NCI-H510A (cell line): ENCODE measurements at places on chromosomes 5 and 9.

DNA sequence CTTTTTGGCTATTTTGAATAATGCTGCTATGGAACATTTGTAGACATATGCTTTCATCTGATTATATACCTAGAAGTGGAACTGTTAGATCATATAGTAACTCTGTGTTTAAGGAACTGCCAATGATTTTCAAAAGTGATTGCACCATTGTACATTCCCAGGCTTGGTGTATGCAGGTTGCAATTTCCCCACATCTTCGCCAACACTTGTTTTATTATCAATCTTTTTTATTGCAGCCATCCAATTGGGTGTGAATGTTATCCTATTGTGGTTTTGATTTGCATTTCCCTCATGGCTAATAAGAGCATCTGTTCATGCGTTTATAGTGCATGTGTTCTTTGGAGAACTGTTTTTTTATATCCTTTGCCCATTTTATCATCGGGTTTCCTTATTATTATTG, 81.3 kb downstream of the PLAC8L1 start:
- no peak for DNase-seq

- DNase-seq: no peak
Observed at GRCh38 chr9:69675563-69675962, 3.4 kb upstream of the APBA1 start.

DNA sequence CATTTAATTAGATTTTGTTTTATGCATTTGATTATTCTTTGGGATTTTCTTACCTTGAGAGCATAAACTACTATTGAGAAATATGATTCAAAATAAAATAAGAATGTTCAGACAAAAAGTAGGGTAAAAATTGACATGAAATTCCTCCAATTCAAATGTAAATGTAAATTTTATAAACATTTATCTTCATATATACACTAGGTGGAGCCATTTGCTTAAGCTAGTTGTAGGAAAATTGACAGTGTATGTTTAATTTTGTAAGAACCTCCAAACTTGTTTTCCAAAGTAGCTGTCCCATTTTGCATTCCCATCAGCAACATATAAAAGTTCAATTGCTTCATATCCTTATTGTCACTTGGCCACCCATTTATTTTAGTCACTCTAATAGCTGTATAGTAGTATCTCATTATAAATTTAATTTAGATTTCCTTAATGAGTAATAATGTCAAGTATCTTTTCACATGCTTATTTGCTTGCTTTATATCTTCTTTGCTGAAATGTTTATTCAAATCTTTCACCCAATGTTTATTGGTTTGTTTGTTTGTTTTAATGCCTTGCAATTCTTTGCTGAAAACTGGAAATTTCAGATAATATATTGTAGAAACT, 37.6 kb upstream of the SLCO6A1 start:
- no peak for DNase-seq

- no peak for DNase-seq
Observed at GRCh38 chr9:87089929-87090328, 142.6 kb upstream of the GAS1 start.

- DNase-seq: no peak
Observed at GRCh38 chr9:84775056-84775643, 105.6 kb downstream of the NTRK2 start.

GRCh38 chr5:57559110-57559635, 76.6 kb upstream of the ACTBL2 start:
- DNase-seq: no peak

- DNase-seq: no peak
Observed at GRCh38 chr5:131766689-131767088, 30.1 kb downstream of the FNIP1 start.

GRCh38 chr9:84781931-84782866, 112.7 kb downstream of the NTRK2 start:
- no peak for DNase-seq

- DNase-seq: no peak
Observed at GRCh38 chr5:37165761-37166160, 83.4 kb downstream of the CPLANE1 start.

GRCh38 chr9:21322911-21323461, 12.2 kb downstream of the KLHL9 start:
- no peak for DNase-seq

GRCh38 chr5:83731638-83732037, 11.0 kb upstream of the HAPLN1 start:
- no peak for DNase-seq

DNA sequence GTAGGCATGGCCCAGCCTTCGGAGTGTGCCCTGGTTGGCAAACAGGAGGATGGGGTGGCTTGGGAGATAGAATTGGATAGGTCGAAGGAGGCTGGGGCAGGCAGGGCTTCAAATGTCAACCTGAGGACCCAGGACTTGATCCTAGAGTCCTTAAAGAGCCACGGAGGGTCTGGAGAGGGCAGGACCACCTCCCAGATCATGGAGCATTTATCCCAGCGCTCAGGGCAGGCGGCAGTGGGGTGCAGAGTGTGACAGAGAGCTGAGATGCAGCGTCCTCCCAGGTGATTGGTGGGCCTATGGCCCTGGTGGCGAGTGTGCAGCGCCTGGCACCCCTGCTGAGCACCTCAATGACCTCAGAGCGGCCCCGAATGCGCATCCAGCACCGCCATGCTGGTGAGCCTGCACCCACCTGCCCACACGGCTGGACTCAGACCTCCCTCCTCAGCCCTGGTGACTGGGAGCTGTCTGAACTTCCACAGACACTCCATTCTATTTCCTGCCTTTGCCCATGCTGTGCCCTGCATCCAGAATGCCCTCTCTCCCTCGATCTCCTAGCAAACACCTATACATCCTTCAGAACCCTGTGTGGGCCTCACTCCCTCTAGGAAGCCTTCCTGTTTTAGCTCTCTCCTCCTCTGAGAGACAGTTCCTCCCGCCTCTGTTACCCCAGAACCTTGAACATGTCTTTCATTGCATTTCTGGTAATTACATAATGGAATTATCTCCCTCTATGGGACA, 6.3 kb downstream of the ADGRD2 start:
- no peak for DNase-seq

DNA sequence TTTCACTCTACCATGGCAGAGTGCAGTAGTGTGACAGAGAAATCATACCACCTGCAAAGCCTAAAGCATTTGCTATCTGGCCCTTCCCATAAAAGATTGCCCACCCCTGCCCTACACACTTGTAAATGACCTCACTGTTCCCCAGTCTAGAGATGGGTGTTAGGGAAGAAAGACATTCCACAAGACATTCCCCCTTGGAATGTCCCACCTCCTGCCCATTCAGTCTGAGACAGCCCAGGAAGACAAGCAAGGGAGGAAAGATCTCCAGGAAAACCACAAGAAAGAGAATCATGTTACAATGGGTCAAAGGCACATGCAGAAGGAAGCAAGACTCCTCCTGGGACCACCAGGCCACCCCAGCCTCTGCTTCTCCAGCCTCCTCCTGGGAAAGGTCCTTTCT, 230.0 kb downstream of the AGTPBP1 start:
- DNase-seq: no peak

GRCh38 chr5:72153551-72153950, 46.3 kb downstream of the MAP1B start:
- DNase-seq: no peak

GRCh38 chr5:122129306-122129705, at the start of gene ZNF474:
Gene ZNF474 (plus strand): TSS chr5:122129546. CDS start chr5:122151991, 22,445 bp downstream.
- DNase-seq: no peak

GRCh38 chr5:170078458-170078857, 27.2 kb upstream of the FOXI1 start:
- no peak for DNase-seq

GRCh38 chr5:94968507-94969095, 316.3 kb downstream of the MCTP1 start:
- DNase-seq: peak; percentile 23

DNA sequence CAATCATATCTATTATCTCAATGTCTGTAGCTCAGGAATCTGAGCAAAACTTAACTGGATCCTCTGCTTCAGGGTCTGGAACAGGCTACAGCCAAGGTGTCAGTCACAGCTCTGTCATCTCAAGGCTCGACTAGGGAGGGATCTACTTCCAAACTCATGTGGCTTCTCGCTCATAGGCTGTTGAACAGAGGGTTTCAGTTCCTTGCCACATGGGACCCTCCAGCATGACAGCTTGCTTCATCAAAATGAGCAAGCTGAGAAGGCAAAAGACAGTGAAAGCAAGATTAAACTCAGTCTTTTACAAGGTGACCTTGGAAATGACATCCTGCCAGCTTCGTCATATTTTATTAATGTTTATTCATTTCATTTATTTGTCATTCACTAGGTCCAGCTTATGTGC, 111.7 kb downstream of the GADD45G start:
- DNase-seq: no peak

DNA sequence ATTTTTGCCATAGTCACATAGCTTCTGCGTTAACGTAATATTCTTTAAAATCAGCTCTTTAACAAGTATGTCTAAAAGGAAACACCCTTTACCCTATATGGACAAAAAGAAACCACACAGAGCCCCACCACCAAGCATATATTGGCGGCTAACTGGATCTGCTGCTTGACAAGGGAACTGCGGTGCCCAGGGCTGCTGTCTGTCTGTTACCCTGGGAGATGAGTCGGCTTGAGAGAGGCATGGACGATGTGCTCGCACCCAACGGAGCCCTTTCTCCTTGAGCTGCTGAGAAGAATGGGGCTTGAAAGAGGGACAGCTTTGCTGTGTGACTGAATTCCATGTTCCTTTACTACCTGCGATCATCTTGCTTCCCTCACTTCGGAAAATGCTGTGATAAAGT, 158.6 kb upstream of the SHB start:
- peak; percentile 48 for DNase-seq

DNA sequence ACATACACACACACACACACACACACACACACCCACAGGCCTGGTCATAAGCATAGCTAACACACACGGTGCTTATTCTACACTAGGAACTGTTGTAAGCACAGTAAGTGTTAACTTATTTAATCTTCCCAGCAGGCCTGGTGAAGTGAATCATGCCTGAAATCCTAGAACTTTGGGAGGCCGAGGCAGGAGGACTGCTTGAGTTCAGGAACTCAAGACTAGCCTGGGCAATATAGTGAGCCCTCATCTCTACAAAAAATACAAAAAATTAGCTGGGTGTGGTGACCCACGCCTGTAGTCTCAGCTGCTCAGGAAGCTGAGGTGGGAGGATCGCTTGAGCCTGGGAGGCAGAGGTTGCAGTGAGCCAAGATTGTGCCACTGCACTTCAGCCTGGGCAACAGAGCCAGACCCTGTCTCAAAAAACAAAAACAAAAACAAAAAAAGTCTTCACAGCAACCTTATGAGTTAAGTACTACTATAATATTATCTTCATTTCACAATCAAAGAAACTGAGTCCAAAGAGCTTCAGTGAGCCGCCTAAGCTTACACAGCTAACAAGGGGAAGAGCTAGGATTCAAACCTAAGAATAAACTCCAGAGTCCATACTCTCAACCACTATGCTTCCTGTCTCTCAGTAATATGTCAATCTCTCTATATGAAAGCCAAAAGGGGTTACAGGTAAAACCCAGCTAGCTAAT, 2.3 kb downstream of the MEGF9 start:
- DNase-seq: no peak

- DNase-seq: no peak
Observed at GRCh38 chr9:110047955-110048402, 160.0 kb downstream of the C9orf152 start.
